ENCODE measurements at places on chromosomes 4 and X.

DNA sequence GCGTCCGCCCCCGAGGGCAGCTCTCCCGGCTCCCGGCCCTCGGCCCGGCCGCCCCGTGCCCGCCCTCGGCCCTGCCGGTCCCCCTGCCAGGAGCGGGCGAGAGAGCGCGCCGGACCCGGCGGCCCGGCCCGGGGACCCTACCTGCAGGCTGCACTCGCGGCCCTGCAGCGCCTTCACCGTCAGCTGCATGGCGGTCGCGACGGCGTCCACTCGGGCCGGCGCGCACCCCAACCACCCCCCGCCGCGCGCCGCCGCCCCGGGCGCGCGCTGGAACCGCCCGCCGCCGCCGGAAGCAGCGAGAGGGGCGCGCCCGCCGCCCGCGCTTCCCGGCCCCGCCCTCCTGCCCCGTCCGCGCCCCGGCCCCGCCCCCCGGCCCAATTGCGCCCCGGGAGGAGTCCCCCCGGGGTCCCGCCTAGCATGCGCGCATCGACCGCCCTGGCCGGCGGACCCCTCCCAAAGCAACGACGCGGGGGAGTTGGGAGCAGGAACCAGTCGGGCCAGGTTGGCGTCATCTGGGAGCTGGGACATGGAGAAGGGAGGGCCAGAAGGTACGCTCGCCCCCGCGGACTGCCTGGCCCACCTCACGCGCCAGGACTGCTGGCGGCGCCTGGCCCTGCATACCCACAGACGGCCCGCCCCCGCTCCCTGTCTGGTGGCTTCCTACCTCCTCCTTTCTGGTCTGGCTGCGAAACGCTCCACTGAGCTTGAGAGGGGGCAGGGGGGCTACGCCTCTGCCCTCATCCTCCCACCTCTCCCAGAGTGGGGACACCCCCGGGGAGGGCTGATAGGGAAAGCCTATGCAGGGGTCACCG, at the start of gene UBL4A:
TSS of gene UBL4A (minus strand) at position 220 of the 812 bp plus-strand sequence. CDS start at position 189, 31 bp downstream.
- peak; percentile 52 for DNase-seq

DNA sequence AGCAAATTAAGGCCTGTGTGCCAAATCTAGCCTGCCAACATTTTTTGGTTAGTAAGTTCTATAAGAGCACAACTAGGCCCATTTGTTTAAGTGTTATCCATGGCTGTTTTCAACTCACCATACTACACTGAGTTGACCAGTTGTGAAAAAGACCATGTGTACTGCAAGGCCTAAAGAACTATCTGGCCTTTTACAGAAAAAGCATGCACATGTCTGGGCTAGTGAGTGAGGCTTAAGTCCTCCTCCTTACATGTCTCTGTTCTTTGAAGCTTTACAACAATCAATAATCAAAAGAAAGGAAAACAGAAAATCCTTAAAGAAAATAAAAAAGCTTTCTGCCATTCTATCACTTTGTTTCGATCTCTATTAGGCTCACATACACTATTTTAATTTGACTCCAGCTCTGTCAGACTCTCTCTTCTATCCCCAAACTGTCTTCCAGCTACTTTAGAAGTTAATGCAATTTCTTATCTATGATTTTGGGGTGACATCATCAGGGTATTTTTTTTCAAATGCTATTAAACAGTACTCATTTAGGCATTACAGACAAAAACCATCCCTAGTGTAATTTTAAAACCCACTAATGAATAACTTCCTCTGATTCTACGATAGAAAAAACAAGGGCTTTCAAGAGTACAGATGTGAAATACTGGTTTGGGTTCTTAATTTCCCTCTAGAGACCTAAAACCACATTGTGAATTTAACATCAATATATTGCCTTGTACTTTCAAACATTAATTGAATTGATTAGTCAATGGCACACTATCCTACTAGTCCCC, 161.8 kb downstream of the MAB21L2 start:
- no peak for DNase-seq

DNA sequence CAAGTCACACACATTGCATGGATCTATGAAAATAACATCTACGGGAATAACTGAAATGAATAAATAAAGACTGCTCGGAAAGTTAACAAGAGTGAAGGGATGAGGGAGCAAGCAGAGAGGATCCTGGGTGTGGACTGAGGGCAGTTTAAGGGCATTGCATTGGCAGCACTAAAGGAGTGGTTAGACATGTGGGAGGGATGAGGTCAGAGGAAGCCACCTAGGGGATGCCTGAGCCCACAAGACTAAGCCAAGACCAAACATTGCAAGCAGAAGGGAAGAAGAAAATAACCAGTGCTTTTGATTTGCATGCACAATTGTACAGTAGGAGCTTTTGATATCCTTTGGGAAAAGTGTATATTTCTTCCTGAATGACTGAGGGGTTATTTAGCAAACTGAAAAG, 106.1 kb downstream of the MSL3 start:
- DNase-seq, result no peak

GRCh38 chr4:155592179-155592937, 74.3 kb upstream of the GUCY1A1 start:
- no peak for DNase-seq

DNA sequence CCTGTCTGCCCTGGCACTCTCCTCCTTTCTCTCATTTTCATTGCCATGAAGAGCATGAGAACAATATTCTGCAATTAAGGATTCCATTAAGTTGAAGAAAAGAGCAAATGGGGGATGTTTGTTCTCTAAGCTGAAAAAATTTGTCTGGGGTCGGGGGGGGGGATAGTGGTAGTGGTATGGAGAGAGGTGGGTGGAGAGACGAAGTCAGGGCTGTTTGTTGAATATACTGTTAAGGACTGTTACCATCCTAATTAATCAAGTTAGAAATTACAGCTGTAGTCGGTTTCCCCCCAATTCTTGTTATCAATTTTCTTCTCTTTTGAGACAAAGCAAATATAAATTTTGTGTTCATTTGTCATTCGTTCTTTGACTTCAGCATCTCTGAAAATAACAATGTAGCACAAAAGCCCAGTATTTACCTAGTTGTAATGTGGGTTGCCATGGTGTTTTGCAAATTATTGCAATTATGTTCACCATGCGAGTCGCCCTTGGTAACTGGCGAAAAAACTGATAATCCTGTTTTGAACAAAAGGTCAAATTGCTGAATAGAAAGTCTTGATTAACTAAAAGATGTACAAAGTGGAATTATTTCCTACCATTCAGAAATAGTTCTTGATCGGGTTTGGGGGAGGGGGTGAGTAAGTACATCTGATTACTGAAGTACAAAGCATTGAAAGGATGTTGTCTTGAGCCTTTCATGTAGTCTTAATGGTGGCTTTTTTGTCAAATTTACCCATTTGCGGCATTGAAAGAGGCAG, 139.1 kb downstream of the ARX start:
- DNase-seq, result no peak

DNA sequence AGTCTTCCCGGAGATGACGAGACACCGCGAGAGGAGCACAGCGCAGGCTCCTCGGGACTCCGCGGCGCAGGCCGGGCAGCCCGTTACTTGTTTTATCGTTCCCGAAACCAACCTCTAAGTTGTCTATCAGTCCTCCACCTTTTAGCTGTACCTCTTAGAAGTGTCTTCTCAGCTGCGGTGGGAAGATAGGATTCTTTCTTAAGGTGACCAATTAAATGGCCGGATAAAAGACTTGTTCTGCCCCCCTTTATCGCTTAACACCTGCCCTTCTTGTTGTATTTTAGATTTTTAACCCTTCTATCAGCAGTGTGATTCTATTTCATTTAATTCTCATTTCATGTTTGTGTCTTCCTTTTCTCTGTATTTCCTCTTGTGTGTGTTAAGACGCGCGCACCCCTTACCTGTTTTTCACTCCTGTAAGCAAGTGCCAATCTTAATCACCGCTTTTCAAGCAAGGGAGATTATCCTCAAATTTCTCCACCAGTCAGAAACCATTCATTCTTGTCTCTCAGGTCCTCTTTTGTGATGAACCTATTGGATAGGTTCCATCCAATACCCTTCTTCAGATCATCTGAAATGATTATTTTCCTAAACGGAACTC, at the start of gene SLC9B2:
TSS of gene SLC9B2 (minus strand) at position 15 of the 601 bp plus-strand sequence. CDS start 9,211 bp downstream, outside the sequence.
- DNase-seq, result no peak

DNA sequence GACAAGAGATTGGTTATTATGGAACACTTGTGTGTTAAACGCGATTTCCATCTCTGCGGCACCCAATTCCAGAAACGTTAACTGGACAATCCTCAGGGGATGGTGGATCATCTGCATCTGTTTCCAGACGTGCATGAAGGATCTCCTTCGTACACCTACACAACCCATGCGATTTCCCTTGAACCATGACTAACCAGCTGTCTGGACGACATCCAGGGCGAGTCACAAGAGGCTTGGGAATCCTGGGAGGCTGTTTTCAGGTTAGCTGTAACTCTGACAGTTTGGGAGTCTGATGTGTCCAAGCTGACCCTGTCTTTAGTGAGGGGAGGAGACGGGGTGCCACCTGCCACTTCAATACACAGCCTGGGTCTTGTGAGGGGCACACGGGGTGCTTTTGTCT, 84.5 kb downstream of the GATB start:
- DNase-seq, result no peak

DNA sequence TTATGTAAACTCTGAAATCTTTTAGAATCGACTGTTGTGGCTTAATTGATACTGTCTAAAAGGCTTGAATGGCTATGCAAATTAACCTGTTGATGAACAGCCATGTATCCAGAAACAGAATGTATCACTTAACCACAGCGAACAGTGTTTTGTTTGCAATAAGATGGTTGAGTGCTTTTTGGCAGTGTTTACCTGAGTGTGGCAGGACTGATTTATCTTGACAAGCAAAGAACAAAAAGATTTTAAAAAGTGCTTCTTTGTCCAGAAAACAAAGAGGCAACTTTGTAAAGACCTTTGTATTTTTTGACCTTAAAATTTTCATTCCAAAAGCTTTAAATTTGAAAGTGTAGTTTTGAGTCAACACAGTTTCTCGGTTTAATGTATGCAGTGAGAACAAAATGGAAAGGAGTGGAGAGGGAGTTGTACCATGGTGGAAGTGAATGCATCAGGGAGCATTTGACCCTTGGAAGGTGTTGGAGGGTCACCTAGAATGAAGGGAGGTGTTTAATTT, 18.0 kb downstream of the ARHGAP10 start:
- no peak for DNase-seq

- DNase-seq, result no peak
Measured at GRCh38 chrX:154979629-154980028, 42.9 kb downstream of the F8 start.

- peak; percentile 12 for DNase-seq
Measured at GRCh38 chrX:40644821-40645358, 2.5 kb downstream of the CXorf38 start.

DNA sequence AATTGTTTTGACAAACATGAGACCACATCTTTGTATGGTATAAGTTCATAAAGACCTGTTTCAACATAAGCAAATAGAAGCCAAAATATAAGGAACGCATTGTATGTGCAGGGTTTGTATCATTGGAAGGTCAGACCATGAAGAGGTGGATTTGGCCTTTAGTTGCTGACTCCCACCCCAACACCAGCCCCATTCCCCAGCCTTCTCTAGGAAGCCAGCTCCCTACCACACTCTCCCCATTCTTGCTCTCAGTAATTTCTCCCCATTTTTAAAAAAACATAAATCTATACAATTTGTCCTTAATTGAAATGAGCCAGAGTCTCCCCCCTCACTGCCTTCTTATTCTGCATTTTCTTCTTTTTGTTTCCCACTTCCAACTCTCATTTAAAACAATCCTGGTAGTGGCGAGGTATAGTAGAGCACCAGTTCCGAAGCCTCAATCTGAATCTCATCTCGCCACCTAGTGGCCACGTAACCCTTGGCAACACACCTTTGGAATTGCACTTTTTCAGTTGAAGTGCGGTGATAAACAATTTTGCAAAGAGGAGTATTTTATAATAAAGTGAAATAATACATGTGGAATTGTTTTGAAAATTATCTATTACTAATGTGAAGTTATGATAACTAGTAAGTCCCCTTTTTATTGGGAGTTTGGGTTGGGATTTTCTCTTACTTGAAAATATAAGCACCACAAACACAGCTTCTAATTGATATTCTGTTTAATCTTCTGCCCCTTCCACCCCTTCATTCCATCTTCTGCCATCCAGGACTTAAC, 126.6 kb downstream of the ASB9 start:
- DNase-seq, result peak; percentile 16

GRCh38 chr4:37620176-37620575, 66.0 kb downstream of the RELL1 start:
- no peak for DNase-seq

All from stimulated activated CD8-positive, alpha-beta memory T cell treated with anti-CD3 and anti-CD28 coated beads, Interleukin-2, amount 100 ng/mL, for 48 hours (primary cell).